ENCODE measurements at places on chromosomes 5 and 9.

GRCh38 chr9:101311758-101312420, 72.9 kb downstream of the BAAT start:
- no peak for DNase-seq

GRCh38 chr9:18333157-18333556, 140.8 kb upstream of the ADAMTSL1 start:
- DNase-seq: no peak

- DNase-seq: no peak
These were observed 33.9 kb downstream of the SLC24A2 start for GRCh38 chr9:19754921-19755320.

GRCh38 chr9:113471143-113471542, 7.6 kb downstream of the RGS3 start:
- DNase-seq: no peak

DNA sequence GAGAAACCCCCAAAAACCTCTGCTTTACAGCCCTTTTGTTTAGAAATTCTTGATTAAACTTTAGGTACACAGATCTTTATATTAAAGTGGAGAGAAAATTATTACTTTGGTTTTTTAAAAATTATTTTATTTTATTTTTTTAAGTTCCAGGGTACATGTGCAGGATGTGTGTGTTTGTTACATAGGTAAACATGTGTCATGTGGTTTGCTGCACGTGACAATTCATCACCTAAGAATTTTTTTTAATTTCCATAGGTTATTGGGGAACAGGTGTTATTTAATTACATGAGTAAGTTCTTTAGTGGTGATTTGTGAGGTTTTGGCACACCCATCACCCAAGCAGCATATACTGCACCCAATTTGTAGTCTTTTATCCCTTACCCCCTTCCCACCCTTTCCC, 581.7 kb downstream of the CSNK1G3 start:
- no peak for DNase-seq

GRCh38 chr9:133521122-133522072, 3.4 kb downstream of the MYMK start:
- DNase-seq: no peak

DNA sequence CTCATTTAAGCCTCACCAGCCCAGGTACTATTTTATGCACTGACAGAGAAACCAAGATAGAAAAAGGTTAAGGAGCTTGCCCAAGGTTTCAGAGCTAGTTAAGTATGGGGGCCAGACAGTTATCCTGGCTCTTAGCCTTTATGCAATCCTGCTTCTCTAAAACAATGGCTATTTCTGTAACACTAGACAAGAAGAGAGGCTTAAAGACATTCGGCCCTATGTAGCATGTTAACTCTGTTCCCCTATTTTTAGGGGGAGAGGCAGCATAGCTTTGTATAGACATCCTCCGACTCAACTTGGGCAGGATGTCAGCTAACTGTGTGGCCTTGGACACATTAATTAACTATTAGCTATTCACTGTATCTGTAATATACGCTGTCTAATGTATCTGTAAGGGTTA, 54.6 kb downstream of the LHFPL2 start:
- no peak for DNase-seq

DNA sequence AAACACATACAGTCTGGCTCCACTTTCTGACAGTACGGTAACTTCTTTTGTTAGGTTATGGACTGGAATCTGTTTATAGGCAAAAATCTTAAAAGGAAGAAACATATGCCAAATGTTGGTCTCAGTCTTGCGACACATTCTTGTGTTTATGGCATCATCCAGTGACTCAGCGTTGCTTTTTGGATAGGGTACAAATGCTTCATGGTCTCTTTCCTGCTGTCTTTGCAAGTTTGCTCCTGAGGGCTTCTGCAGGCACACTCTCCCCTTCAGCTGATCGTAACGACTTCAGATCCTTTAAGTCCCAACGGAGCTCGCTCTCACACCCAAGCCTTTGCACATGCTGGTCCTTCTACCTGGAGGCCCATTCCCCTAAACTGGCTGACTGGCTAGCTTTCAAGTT, 23.6 kb upstream of the TNFSF8 start:
- DNase-seq: no peak

DNA sequence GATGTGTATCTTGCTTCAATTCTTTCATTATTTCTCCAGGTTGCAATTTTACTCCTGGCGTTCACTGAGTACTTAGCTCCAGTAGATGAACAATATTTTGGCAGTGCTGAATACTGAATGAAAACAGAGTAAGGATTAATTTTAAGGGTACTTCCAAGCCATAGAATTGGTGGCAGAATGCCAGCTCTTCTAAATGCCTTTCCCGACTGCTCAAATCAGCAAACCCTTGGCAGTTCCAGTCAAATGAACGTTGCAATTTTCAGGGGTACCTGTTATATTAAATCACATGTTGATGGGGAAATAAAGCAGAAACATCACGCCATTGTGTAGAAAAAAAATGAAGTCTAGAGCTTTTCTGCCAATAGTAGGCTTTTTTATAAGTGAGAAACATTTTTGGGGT, 282.4 kb upstream of the RPS23 start:
- no peak for DNase-seq

DNA sequence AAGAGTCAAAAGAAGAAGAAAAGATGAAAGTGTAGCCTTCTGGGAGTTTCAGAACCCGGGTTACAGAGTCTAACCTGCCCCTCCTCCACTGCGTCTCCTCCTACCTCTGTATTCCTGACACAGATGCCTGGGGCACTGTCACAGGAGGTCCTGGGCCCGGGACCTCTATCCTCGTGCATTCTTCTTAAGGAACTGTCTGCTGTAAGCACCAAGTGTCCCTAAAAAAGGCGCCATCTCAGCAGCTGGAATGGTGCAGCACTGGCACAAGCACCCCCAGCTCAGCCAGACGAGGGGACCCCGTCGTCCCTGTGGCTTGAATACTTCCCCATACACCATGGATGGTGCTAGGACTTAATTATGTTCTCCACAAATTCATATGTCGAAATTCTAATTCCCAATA, 35.8 kb upstream of the MVB12B start:
- DNase-seq: no peak

DNA sequence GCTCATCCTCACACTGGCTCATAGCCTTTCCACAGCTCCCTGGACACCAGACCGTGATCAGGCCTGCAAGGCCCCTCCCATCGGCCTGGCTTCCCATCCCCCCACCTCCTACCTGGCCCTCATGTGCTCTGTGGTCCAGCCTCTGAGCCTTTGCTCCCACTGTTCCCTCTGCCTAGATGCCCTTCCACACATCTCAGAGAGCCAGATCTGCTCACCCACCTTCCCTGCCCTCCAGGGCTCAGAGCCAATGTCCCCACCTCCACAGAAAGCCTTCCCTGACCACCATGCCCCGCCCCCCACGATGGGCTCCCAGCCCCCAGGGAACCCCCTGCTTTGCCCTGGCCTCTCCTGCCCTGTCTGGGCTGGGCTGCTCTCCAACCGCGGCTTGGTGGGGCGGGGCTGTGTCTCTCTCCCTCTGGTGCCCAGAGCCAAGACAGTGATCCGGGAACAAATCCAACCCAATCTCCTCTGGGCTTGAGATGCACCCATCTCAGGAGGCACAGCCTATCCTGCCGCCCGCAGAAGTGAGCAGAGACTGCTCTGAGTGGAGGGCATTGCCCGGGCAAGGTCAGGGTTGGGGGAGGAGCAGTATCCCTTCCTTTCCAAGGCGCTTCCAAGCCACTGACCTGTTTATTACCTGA, 1.6 kb downstream of the NINJ1 start:
- no peak for DNase-seq

GRCh38 chr5:33297760-33298216, 143.0 kb upstream of the TARS1 start:
- no peak for DNase-seq

GRCh38 chr5:146635443-146635842, 119.5 kb upstream of the GPR151 start:
- DNase-seq: no peak

- DNase-seq: no peak
These were observed 9.9 kb upstream of the ANKHD1 start for GRCh38 chr5:140391732-140392131.

GRCh38 chr9:134360897-134361296, 34.6 kb downstream of the RXRA start:
- DNase-seq: no peak

- DNase-seq: no peak
These were observed 231.6 kb downstream of the SLF1 start for GRCh38 chr5:94849821-94850736.

DNA sequence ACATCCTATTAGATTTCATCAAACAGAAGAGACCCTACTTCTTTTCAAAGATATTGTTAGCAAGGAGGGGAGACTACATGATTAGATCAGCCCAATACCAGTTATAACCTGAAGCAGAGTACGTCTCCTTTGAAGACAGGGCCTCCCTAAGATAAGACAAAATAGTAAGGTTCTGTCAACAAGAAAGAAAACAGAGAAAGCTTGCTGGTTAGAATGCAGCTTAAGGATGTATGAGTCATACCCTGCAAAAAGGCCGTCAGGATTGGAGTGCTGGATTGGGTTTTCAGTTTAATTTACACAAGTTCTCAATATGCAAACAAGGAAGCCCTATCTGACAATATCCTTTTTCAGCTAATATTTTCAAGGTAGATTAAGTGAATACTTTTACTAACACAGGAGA, 1581.2 kb upstream of the WWC1 start:
- DNase-seq: no peak

DNA sequence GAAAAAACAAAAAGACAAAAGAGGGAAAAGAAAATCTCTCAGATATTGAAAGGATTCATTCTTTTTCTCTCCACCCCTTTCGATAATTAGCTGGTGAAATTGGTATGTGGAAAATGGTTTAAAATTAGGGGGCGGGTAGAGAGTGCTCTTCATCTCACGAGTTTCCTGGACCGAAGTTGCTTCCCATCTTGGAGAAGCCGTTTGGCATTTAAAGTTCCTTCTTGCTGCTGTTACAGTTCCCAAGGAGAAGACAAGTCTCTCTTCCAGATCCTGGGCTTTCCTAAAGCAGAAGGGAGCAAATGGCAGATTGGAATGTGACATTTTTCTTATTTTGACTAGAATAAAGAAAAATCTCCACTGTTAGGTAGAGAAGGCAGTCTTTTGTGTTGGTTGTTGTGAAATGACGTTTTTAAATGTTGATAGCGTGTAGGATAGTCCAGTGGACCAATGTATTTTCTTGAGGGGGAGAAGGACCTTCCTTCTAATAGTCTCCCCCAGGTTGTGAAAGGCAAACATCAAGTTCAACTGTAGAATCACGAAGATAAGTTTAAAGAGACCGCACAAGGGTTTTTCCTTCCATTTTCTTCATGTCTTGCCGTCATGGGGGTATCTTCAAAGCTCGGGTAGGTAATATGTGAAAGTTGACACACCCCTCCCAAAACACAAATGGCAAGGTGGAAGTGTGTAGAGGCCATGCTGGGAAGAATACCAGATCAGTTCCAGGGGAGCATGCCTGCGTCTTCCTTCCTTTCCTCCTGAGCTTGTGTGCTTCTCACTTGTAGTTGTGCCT, 77.5 kb downstream of the EHMT1 start:
- DNase-seq: no peak

DNA sequence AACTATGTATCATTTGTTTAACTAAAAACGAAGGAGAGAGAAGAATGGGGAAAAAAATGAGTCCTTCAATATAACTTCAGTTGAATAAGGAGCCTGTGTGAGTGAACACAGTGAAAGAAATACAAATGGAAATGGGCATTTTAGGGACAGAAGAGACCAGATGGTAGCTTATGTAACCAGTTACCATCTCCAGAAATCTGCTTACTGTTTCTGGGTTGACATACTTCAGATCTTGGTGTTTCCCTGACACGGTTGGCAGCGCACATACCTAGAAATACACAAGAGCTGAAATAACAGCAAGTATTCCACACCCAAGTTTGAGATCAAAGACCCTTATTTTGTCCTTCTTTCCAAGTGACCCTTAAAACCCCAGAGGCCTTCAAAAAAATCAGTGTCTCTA, 14.9 kb upstream of the GFRA3 start:
- DNase-seq: no peak

- no peak for DNase-seq
These were observed 140.2 kb downstream of the EMB start for GRCh38 chr5:50300878-50301277.

GRCh38 chr5:170159101-170159698, 53.5 kb downstream of the FOXI1 start:
- DNase-seq: no peak

DNA sequence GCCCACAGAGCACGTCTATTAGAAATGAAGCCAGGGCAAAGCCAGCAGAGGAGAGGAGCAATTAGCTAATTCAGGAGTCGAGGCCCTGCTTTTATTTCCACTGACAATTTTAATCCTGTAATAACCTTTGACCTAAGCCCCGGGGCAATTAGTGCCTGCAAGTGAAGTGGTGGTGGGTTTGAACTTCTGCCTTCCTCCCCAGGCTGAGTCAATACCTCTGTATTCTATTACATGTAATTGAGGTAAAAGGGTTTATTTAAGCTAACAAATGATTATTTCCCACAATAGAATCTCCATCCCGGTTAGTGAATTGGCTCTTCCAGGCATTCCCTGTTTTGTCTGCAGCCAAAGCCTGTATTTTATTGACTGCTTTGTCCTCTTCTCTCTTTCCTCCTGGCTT, 49.9 kb downstream of the FGF18 start:
- no peak for DNase-seq

GRCh38 chr9:35798658-35799374, 7.4 kb downstream of the NPR2 start:
- DNase-seq: no peak

DNA sequence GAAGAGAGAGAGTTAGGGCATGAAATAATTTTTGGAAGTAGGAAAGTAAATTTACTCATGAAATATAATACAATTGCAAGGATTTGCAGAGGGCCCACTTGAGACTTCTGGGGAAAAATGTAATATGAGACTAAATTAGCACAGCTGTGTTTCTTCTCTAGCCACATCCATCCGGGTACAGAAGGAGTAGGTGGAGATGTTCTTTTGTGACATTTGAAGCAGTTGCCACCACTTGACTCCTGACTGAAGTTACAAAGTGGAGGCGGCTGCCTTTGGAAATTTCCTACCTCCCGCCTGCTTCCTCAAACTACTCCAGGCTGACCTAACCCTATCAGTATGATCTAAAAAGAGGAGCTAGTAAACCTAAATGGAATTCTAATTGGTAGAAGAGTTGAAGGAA, 58.1 kb upstream of the SHISAL2B start:
- no peak for DNase-seq

- DNase-seq: no peak
These were observed 136.2 kb upstream of the HAPLN1 start for GRCh38 chr5:83856881-83857280.

GRCh38 chr9:108002371-108002956, 512.9 kb upstream of the KLF4 start:
- no peak for DNase-seq

DNA sequence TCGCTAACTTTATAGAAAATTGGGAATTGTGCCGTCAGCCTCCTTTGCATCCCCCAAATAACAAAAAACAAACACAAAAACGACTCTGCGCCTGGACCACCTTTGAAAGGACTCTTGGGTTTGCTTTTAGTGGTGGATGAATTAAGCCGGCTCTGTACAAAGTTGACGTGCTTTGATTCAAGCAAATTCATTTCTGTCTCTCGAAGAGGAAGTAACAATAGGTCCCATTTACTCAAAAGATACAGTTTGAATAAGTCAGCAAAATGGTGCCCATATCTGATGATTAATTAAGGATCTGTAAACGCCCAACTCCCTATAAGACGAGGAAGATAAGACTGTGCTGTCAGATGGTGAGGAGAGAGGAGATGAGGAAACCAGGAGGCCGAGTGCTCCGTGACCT, 67.8 kb downstream of the AK8 start:
- DNase-seq: no peak

Measured in stimulated activated CD4-positive, alpha-beta T cell treated with anti-CD3 and anti-CD28 coated beads, Interleukin-1b, Interleukin-23, amount 100 ng/mL, for 1 hour (primary cell).